Smooth muscle cell of the pulmonary artery (primary cell): ENCODE measurements at places on chromosomes 6 and 20. TPM values are rescaled to one million over a fixed set of nuclear protein-coding genes. Genes with fewer than 3 reads are reported as not detected.

The SCRT2 gene
- not detected in 2 replicates for total RNA-seq

The CALHM5 gene
- 6.8 and 12.1 TPM in 2 replicates for total RNA-seq

The SLC22A7 gene
- not detected in 2 replicates for total RNA-seq

The TPD52L1 gene
- 29.0 and 32.4 TPM in 2 replicates for total RNA-seq

The BMP5 gene
- total RNA-seq = 0.03 and 1.8 TPM in 2 replicates

The MRAP2 gene
- total RNA-seq = 2.7 and 11.2 TPM in 2 replicates

The VGLL2 gene
- not detected in 2 replicates for total RNA-seq

The IL17A gene
- total RNA-seq = not detected in 2 replicates

The CLPSL1 gene
- not detected in 2 replicates for total RNA-seq

The CLIC5 gene
- under 0.01 TPM in 1 of 2 replicates, not detected in the other for total RNA-seq

The TRIM40 gene
- total RNA-seq = not detected in 2 replicates

The VSX1 gene
- not detected in 2 replicates for total RNA-seq

The XKR7 gene
- total RNA-seq = under 0.01 TPM in 1 of 2 replicates, not detected in the other

The HLA-DQA2 gene
- not detected in 2 replicates for total RNA-seq

The ULBP2 gene
- 4.9 and 14.9 TPM in 2 replicates for total RNA-seq

The MATN4 gene
- total RNA-seq = 0.03 TPM in 1 of 2 replicates, not detected in the other

The DEFB124 gene
- total RNA-seq = not detected in 2 replicates

The ECT2L gene
- 0.07 TPM in 1 of 2 replicates, not detected in the other for total RNA-seq

The SEMG1 gene
- total RNA-seq = not detected in 2 replicates

The PRDM13 gene
- total RNA-seq = 0.07 TPM in 1 of 2 replicates, not detected in the other

The AVP gene
- not detected in 2 replicates for total RNA-seq

The DAAM2 gene
- 22.5 and 96.0 TPM in 2 replicates for total RNA-seq

The GLP1R gene
- total RNA-seq = not detected in 2 replicates

The ABHD12 gene
- 50.9 and 52.4 TPM in 2 replicates for total RNA-seq

The MCCD1 gene
- not detected in 2 replicates for total RNA-seq

The CCDC28A gene
- 8.1 and 10.9 TPM in 2 replicates for total RNA-seq
